Stimulated activated CD4-positive, alpha-beta T cell treated with anti-CD3 and anti-CD28 coated beads, TNF-alpha, amount 100 ng/mL, for 1 hour (primary cell): ENCODE measurements at places on chromosomes 7 and 10.

DNA sequence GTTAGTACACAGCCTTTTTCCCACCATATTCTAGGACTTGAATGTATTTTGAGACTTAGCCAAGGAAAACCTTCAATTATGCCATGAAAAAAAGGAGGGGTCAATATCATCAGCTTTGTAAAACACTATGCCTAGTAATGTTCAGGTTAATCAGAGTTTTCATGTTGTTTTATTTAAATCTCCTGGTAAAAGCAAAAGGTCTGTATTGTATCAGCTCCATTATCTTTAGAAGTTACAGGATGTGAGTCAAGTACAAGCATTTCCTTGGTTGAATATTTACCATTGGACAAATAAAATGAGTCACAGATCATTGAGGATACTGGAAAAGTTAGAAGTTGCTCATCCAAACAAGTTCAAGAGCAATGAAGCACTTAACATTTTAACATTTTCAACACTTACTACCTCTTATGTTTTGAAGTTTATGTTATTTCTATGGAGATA lies 89.9 kb upstream of the CAPZA2 start:
- no peak for DNase-seq

GRCh38 chr7:106165337-106165736 lies 53.2 kb upstream of the SYPL1 start:
- DNase-seq: no peak

DNA sequence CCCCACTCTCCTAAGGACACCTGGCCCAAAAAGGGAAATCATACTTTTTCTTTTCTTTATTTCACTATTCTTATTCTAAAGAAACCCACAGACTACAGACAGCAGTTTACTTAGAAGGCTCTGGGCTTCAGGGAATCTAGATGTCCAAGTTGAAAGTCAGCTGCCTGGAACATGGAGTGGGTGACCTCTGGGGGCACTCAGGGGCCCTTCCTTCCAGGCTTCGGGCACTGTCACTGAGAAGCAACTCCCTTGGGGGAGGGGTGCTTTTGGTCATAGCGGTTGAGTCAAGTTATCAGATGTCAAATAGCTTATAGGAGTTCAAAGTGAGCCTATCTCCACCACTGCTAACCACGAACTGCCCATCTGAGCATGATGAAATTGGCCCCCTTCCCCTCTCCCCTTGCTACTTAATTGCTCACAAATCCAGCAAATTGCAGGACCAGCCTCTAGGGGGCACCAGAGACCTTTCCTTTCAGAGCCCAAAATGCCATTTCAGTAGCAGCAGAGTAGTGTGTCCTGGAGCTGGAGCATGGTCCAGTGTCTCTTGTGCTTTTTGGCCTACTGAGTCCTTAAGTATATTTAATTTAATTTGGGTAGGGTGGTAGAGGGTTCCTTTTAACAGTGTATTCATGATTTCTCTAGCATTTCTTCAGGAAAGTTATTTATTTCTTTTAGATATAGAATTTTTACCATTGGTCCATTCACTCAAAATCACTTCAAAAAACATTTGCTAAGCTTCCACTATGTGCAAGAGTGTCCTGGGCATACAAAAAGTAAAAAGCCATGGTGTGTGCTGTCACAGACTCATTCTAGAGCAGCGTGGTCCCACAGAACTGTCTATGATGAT lies 463.8 kb downstream of the KCNMA1 start:
- peak; percentile 30 for DNase-seq

GRCh38 chr7:128284102-128284501 lies 43.0 kb downstream of the LEP start:
- no peak for DNase-seq

GRCh38 chr7:17392846-17393245 lies 94.4 kb downstream of the AHR start:
- DNase-seq: no peak
